ENCODE measurements at places on chromosomes 12 and 14.

DNA sequence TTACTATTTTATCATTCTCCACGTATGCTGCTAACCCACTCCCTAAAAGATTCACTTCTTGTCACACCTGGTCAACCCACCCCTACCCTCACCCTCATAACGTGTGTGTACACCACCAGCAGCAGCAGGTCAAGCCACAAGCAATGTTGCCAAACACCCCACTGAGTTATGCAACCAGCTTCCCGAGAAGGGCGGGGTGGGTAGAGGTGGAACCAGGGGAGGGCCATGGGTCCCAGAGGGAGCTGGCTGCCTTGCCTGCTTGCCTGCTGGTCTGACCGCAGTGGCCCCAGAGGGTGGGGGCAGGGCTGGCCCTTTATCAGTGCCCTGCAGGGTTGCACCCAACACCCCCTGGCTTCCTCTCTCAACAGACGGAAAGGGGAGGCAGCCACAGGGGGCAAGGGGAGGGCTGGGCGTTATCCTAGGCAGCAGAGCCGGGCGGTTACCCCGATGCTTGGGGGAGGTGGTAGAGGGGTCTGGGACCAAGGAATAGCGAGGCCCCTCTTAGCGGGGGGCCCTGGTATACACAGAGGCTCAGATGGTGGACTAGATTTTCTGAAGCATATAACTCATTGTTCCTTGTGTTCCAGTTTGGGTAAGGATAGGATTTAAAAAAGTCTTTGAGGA, 3.5 kb upstream of the NFE2 start:
- no peak for DNase-seq

DNA sequence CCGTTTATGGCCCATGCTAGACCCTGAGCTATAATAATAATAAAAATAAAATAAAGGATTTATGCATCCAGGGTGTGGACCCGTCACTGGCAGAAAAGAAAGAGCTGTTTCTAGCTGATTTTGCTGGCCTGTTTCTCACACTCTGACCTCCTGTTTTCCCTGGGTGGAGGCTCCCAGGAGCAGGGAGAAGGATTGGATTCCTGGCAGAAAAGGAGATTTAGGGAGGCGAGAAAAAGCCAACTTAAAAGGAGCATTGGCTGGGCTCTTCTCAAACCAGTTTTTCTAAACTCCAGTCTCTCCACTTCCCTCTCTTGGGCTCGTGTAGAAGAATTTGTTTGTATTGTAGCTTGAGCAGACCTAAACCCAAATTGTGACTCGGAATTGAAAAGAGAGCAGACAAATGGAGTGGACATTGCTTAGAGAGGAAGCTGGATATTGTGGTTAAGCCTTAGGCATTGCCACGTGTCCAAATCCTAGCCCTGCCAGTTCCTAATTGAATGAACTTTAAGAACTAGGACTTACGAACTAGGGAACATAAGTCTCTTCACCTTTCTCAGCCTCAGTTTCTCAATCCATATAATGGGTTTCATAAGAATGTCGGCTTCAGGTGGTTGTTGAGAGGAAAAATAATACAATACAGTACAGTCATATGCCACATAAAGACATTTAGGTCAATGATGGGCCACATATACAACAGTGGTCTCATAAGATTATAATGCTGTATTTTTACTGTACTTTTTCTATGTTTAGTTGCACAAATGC, 14.4 kb upstream of the TBX5 start:
- DNase-seq, result no peak

DNA sequence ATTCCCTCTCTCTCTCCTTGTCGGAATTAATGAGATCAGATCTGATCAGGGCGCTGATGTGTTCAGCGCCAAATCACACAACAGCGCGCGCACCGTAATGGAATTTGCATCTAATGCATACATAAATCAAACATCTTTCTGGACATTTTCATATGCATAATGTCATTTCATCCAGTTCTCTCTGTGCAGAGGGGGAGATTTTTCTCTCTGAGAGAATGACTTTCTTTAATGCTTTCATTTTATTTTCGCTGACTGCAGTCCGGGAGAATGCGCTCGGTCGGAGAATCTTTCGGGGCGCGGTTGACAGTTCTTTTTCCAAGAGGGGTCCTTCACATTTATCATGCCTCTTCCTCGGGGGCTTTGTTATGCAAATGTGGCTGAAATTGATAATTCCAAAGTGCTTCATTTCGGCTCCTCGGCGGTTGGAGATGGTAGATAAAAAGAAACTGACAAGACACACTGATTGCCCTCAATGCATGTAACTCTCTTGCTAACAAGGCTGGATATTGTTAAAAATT, 615.9 kb downstream of the VRK1 start:
- DNase-seq, result no peak

DNA sequence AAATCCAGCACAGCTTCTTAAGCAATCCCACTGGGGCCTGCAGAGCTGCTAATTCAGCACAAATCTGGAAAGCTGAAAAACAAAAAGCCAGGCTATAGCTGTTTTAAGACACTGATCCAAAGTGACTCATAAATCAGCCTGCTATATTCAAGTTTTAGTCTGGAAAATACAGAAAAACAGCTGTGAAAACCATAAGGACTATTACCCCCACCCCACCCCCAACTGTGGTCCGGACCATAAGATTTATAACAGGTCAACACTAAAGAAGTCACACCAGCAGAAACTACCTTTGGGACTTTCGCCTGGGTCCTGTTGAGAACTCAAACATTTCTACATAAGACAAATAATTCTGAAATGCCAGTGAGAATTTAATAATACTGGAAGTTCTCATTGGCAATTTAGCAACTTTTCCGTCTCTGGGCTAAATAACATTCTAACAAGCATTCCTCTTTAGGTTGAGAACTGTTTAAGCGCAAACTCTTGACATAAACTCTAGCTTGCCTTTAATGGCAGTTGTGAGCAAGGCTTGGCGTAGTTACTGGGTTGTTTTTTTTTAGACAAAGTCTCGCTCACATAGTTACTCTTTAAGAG, 3.3 kb downstream of the LRIG3 start:
- no peak for DNase-seq

DNA sequence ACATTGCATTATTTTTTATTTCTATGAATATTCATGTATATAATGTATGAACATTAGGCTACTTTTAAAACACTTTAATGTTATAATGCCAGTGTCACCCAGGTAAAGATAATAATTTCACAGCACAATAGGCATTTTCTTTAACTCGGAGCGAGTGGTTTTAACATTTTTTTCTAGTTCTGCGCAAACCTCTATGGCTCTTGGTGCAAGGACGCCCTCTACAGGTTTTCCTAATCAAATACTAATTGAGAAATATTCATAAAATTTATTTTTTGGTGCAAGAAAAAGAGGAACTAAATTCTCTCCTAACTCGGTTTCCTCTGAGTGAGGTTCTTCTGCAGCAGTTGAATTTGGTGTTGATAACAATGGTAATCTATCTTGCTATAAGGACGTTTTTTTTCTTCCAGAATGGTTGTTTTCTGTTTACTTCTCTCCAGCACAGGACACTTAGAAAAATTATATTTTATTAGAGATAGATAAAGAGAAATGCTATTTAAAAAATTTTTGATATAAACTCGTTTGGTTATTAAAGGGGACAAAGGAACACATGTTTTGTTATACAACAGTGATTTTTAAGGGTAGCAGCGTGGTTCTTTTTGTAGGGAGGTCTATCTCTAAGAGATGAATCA, 2.4 kb upstream of the WIF1 start:
- DNase-seq, result no peak

DNA sequence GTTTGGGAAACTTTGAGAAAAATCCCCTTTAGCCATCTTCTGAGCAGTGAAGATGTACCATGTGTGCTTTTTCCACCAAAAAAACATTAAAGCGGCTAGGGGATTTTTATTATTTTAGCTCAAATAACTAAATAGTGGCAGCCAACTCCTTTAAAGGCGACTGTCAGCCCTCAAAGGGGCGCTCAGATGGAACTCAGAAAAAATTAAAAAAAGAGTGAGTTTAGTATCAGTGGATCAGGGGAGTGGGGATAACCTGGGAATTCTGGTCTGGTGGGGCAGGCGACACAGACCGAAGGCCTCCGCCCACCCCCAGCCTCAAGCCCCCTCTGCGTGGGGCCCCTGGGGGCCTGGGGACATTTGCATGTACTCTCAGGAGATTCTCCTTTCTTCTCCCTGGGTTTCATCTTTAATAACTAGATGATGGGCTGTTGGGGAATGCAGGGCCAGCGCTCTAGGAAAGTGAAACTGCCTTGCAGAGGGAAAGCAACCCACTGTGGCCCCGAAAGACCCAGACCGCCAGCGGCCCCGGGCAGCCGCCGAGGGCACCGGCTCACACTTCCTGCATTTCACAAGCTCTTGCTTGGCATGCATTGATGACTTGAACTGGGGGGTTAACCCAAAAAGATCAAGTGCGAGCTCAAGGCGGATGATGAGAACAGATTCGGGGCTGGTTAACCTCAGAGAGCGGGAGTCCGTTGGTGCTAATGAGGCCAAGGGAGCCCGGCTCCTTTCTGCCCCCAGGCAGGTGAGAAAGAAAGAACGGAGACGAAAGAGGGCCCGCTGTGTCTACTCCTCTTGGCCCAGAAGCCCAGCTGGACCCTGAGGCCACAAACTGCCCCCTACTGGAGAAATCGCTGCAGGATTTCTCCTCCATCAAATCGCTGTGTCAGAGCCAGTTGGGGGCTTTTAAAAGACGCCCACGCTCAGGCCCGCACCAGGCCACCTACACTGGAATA, 7.3 kb upstream of the BATF start:
- peak; percentile 51 for DNase-seq

- DNase-seq, result no peak
These were observed 3.0 kb downstream of the BMAL2 start for GRCh38 chr12:27335364-27336281.

DNA sequence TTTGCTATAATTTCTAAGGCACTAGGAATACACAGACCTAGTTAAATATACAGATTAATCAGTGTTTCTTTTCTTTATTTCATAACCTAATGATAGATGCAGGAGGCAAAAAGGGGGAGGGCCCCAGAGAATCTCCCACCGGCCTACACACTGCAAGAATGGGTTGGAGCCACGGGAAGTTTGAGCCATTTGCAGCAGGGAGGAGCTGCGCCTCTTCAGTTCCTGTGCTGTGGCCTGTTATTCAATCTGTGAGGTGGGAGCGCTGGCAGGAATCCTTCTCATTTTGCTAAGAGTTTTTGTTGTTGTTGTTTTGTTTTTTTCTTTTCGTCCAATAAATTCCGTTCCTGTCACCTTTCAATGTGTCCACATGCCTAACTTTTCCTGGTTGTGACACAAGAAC, 251.3 kb upstream of the RPL10L start:
- no peak for DNase-seq

GRCh38 chr14:68616221-68616902, 176.5 kb downstream of the ZFP36L1 start:
- DNase-seq, result no peak

All from activated T-cell treated with anti-CD3 and anti-CD28 coated beads, Interleukin-2, amount 50 U/mL, for 1 hour (primary cell).